ENCODE measurements at places on chromosomes 5 and 9. TPM values are rescaled to one million over a fixed set of nuclear protein-coding genes. Genes with fewer than 3 reads are reported as not detected.

GCNT4 gene
- 1.3 TPM for polyA plus RNA-seq

PCDH12 gene
- polyA plus RNA-seq = 0.07 TPM

TSSK1B gene
- not detected for polyA plus RNA-seq

- H3K36me3 ChIP-seq = no peaks in the 10 kb centered on the region
- no peaks in the 10 kb centered on the region for H3K4me1 ChIP-seq
- no peak for DNase-seq
Measured at GRCh38 chr5:141338538-141339306, at the start of gene PCDHGA2. TSS of gene PCDHGA2 (plus strand) at chr5:141338760.

GRCh38 chr5:111829701-111830100 lies 72.7 kb upstream of the NREP start:
- H3K4me3 ChIP-seq = no peak overlapping the region
- no peak overlapping the region for H3K27ac ChIP-seq
- no peak for DNase-seq
- H3K4me1 ChIP-seq = no peaks in the 10 kb centered on the region
- H3K27me3 ChIP-seq = no peaks in the 10 kb centered on the region

GRCh38 chr5:147484708-147485020 lies 25.2 kb downstream of the DPYSL3 start:
- H3K27ac ChIP-seq = no peak overlapping the region
- no peaks in the 10 kb centered on the region for H3K4me1 ChIP-seq
- no peak overlapping the region for H3K4me3 ChIP-seq
- no peaks in the 10 kb centered on the region for H3K36me3 ChIP-seq
- no peak for DNase-seq
